ENCODE measurements at places on chromosomes 5 and 9. TPM values are rescaled to one million over a fixed set of nuclear protein-coding genes. Genes with fewer than 3 reads are reported as not detected.

DNA sequence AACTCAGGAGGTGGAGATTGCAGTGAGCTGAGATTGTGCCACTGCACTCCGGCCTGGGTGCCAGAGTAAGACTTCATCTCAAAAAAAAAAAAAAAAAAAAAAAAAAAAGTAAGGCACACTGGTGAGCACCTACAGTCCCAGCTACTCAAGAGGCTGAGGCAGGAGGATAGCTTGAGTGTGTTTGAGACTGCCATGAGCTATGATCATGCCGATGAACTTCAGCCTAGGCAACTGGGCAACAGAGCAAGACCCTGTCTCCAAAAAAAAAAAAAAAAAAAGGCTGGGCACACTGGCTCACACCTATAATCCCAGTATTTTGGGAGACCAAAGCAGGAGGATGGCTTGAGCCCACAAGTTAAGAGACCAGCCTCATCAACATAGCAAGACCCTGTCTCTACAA lies 20.3 kb downstream of the UIMC1 start:
- H3K27me3 ChIP-seq, result no peaks in the 10 kb centered on the region
- no peak overlapping the region for H3K4me3 ChIP-seq
- H3K4me1 ChIP-seq, result peaks cover 28% of the 10 kb centered on the region
- no peak overlapping the region for H3K27ac ChIP-seq
- peaks cover 3% of the 10 kb centered on the region for H3K36me3 ChIP-seq

- no peak overlapping the region for H3K27ac ChIP-seq
- no peak overlapping the region for H3K4me3 ChIP-seq
- DNase-seq, result no peak
- no peaks in the 10 kb centered on the region for H3K36me3 ChIP-seq
- H3K27me3 ChIP-seq, result peaks cover 4% of the 10 kb centered on the region
Observed at GRCh38 chr9:117682955-117683710, 21.1 kb upstream of the TLR4 start.

DNA sequence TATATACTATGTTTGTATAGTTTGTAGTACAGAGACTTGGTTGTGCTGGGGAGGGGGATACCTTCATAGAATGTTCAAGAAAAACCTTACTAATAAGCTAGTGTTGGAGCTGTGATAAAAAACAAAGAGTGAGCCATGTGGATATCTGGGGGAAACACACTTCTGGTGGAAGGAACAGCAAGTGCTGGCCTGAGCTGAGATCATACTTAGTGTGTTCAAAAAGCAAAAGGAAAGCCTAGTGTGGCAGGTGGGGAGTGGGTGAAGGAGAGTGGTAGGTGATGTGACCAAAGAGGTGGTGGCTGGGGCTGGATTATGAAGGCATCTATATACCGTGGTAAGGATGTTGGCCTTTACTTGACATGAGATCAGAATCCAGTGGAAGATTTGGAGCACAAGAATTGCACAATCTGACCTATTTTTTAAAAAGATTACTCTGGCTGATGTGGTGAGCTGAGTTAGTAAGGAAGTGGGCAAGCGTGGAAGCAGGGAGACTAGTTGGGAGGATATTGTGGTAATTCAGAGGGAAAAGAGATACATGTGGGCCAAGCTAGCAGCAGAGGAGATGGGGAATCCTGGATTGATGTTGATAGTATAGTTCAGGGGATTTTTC lies 26.6 kb downstream of the PALM2AKAP2 start:
- H3K36me3 ChIP-seq, result no peaks in the 10 kb centered on the region
- no peaks in the 10 kb centered on the region for H3K4me1 ChIP-seq
- no peak overlapping the region for H3K4me3 ChIP-seq

GRCh38 chr9:105441616-105442160 lies 6.1 kb upstream of the FSD1L start:
- no peaks in the 10 kb centered on the region for H3K27me3 ChIP-seq
- no peak for DNase-seq

DNA sequence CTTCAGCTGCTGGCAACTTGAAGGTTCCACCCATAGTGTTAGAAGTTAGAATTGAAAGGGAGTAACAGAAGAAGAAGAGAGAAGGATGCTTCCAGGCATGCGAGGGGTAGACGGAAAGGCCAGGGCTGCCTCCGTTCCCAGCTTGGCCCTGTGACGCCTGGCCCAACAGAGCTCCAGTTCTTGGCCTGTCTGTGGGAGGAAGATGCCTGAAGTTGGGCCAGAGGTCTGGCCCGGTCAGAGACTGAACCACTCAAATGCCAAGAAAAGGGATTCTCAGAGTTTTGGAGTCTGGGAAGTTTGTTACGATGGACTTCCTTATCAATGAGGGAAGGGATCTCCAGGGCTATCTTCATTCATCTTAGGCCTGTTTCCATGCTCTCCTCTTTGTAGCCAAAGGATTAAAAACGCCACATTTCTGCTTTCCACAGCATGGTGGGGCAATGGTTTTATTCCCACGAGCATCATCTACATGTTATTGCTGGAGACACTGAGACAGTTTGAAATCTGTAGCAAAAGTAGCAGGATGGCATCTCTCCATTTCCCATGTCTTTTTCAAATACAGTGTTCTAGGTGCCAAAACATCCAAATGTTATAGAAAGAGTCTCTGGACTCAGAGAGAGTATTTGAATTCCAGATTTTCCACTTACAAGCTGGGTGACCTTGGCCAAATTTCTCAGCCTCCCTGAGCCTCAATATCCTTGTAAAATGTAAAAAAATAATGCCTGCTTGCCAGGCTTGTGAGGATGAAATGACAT lies 65.4 kb upstream of the ANKRD55 start:
- H3K4me3 ChIP-seq, result no peak overlapping the region
- H3K27me3 ChIP-seq, result no peaks in the 10 kb centered on the region
- no peak overlapping the region for H3K27ac ChIP-seq
- H3K4me1 ChIP-seq, result peaks cover 9% of the 10 kb centered on the region
- peaks cover 4% of the 10 kb centered on the region for H3K36me3 ChIP-seq

DNA sequence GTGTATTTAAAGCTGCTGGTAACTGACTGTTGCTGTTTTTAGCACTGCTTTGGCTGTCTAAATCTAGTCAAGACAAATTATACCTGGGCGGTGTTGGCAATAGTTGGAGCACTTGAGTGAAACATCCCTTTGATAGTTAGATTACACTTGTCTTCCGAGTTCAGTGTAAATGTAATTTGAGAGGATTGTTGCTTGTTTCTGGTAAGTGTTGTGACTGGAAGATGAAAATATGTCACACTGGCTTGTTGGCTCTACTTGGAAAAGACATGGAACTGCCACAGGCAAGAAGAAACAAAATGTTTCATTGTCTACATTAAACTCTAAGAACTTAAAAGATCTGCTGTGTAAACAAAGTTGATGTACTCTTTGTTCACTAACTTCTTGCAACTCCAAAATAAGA lies 49.2 kb upstream of the PTPRD start:
- H3K36me3 ChIP-seq, result peaks cover 2% of the 10 kb centered on the region
- H3K4me1 ChIP-seq, result no peaks in the 10 kb centered on the region
- no peak for DNase-seq

The OSMR gene
- not detected for total RNA-seq

- H3K4me3 ChIP-seq, result no peak overlapping the region
- peaks cover 53% of the 10 kb centered on the region for H3K4me1 ChIP-seq
- H3K36me3 ChIP-seq, result peaks cover 34% of the 10 kb centered on the region
- no peak for DNase-seq
- H3K27me3 ChIP-seq, result no peaks in the 10 kb centered on the region
Observed at GRCh38 chr9:97638666-97639065, 5.0 kb downstream of the NCBP1 start.

- DNase-seq, result no peak
- no peak overlapping the region for H3K4me3 ChIP-seq
- H3K27me3 ChIP-seq, result no peaks in the 10 kb centered on the region
- H3K27ac ChIP-seq, result peak overlapping the region; percentile 67
- peaks cover 25% of the 10 kb centered on the region for H3K4me1 ChIP-seq
Observed at GRCh38 chr9:33311953-33312352, 21.6 kb downstream of the NFX1 start.

The TMEM215 gene
- total RNA-seq, result not detected

The ADAMTS6 gene
- total RNA-seq, result 0.45 TPM

The SH3GL2 gene
- not detected for total RNA-seq

- peaks cover 6% of the 10 kb centered on the region for H3K4me1 ChIP-seq
- peaks cover 32% of the 10 kb centered on the region for H3K27me3 ChIP-seq
- no peak for DNase-seq
- no peaks in the 10 kb centered on the region for H3K36me3 ChIP-seq
- H3K27ac ChIP-seq, result no peak overlapping the region
Observed at GRCh38 chr5:90844931-90845330, 286.3 kb downstream of the ADGRV1 start.

- no peaks in the 10 kb centered on the region for H3K36me3 ChIP-seq
- DNase-seq, result peak; percentile 70
- no peaks in the 10 kb centered on the region for H3K4me1 ChIP-seq
- no peak overlapping the region for H3K4me3 ChIP-seq
Observed at GRCh38 chr9:38417003-38417945, 7.0 kb downstream of the IGFBPL1 start.

- no peak for DNase-seq
- H3K4me3 ChIP-seq, result no peak overlapping the region
- no peak overlapping the region for H3K27ac ChIP-seq
- H3K36me3 ChIP-seq, result no peaks in the 10 kb centered on the region
Observed at GRCh38 chr9:20563917-20564316, 58.4 kb downstream of the MLLT3 start.

GRCh38 chr9:649128-650074 lies 192.1 kb upstream of the DMRT1 start:
- no peak overlapping the region for H3K4me3 ChIP-seq
- peaks cover 12% of the 10 kb centered on the region for H3K4me1 ChIP-seq
- no peak overlapping the region for H3K27ac ChIP-seq

DNA sequence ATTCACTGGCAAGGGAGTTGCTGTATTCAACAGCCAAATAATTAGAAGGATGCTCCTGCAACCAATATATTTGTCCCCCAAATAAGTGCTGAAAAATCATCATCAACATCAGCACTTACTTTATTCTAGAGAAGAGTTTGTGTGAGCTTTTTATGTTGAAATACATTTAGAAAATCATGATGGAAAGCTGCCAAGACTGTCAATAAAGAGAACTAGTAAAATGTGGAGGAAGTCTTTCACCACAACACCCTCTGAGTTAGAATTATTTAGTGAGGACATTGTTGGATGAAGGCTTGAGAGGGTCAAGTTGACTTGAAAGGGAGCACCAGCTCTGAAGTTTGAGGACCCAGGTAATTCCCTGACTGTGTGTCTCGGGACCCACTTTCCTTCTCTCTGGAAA lies 100.2 kb upstream of the TBCA start:
- H3K4me3 ChIP-seq, result no peak overlapping the region
- H3K4me1 ChIP-seq, result peaks cover 14% of the 10 kb centered on the region
- peaks cover 2% of the 10 kb centered on the region for H3K27me3 ChIP-seq

DNA sequence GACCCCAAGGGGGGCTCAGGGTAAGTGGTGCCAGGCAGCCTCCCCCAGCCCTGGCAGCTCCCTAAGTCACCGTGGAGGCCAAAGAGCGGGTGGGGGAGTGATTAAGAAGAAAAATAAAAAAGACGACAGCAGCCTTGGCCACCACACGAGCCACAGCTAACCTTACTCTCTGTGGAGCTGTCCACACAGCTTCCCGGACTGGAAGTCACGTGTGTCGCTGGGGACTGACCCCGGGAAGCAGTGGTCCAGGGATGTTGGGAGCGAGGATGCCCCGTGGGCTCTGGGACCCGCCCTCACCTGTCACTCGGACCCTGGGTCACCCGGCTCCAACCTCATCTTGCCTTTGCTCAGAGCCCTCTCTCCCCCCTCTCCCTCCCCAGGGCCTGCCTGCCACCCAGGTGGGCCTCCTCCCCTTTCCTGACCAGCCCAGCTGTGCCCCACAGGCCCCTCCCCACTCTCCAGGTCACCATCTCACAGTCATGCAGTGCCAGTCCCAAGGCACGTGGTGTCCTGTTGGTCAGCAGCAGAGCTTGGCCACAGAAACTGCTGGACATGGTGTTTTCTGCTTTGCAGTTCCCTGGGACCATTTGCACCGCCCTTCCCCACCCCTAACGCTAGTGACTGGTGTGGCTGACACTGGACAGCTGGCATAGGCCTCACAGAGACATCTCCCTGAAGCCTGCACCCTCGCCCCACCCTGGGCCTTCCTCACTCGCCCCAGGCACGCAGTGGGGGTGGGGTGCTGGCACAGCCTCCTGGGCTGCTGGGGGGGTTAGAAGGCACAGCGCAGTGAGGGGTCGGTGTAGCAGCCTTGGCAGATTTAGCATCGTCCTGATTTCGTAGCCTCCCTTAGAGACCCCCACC lies 9.8 kb upstream of the EXOC3 start:
- H3K4me1 ChIP-seq, result no peaks in the 10 kb centered on the region
- H3K36me3 ChIP-seq, result peaks cover 2% of the 10 kb centered on the region
- H3K27ac ChIP-seq, result no peak overlapping the region
- no peak overlapping the region for H3K4me3 ChIP-seq
- no peak for DNase-seq

The CCL27 gene
- 0.80 TPM for total RNA-seq

DNA sequence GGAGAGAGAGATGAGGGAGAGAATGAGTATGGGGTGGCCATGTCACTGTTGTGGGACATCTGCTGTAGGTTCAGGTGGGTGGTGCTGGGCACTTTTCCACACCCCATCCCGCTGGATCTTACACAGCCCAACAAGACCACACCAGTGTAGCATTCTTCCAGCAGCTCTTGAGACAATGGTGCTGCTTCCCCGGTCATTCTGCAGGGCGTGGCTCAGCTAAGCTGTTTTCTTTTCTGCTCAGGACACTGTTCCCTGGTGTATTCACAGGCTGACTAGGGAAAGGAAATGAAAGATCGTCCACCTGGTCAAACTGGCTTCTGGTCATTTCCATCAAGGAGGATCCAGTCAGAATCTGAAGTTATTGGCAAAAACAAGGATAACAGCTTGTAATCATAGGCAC lies 75.6 kb downstream of the S1PR3 start:
- no peak overlapping the region for H3K27ac ChIP-seq
- no peaks in the 10 kb centered on the region for H3K27me3 ChIP-seq
- H3K36me3 ChIP-seq, result no peaks in the 10 kb centered on the region

DNA sequence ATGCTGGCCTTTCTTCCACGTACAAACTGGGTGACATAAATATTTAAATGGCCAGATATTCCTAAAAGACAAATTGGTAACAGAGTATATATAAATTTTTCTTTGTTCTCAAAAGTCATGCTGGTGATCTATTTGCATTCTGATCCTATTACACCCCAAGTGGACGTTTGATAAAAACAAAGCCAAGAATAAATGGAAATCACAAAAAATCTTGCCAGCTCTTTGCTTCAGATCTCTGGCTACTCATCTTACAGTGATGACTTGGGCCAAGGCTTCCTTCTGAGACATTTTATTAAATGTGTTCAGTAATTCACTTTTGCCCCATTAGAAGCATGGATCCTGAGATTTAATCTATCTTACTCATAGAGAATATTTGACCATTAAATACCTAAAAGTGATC lies 444.3 kb upstream of the PIK3R1 start:
- no peak for DNase-seq
- H3K36me3 ChIP-seq, result no peaks in the 10 kb centered on the region
- H3K27ac ChIP-seq, result no peak overlapping the region
- no peaks in the 10 kb centered on the region for H3K4me1 ChIP-seq
- H3K27me3 ChIP-seq, result peaks cover 1% of the 10 kb centered on the region

The DMGDH gene
- 1.3 TPM for total RNA-seq

GRCh38 chr5:180491496-180491895 lies 2.7 kb upstream of the CNOT6 start:
- no peak overlapping the region for H3K27ac ChIP-seq
- peaks cover 23% of the 10 kb centered on the region for H3K4me1 ChIP-seq
- no peak overlapping the region for H3K4me3 ChIP-seq
- DNase-seq, result no peak
